ENCODE measurements at places on chromosomes 2 and 18.
A peak's percentile ranks its signal among the peaks of the same experiment; 100 is the strongest.

DNA sequence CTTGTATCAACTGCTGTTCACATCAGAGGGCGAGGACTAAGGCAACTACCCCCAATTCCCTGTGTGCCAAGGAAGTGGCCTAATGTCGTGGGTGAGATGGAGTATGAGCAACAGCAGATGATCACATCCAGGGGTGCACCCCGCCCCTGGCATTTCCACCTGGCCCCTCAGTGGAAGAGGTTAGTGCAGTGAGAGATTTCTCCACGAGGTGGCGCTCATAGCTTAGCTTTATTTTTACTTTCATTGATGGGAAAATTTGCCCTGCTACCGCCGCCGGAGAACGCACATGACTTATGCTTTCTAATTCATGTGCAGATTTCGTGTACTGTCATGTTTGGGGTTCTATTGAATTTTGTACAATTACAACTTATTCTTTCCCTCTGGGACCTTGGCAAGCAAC, 470.6 kb upstream of the MEX3C start:
- peak; percentile 26 for DNase-seq

DNA sequence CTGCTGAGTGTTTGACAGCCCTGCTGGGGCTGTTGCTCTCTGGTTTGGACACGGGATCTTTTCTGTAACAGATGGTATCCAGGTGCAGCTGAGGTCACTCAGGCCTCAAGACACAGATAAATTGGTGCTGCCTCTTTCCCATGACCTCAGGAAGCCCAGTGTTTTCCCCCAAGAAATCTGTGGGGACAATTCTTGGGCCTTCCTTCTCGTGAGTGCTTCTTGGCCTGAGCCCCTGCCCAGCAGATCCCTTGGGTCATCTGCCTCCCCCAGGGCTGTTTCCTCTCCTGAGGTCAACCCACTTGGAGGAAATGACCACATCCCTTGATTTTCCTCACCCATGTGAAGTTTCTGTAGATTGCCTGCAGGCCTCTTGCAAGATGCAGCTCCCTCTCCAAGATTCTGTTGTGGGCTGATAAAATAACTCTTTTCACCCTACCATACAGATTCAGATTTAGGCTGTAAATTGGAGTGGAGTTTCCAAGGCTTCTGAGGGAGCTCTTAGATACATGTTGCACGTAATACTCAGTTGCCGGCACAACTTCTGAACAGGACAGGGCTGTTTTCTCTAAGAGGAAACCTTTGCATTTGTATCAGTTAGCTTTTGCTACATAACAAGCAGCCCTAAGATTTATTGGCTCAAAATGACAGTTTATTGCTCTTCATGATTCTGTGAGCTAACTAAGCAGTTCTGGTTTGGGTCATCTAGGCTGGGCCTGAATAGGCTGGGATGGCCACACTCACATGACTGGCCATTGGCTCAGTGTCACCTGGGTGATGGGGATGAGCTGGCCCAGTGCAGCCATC, 13.1 kb downstream of the ZAP70 start:
- DNase-seq, result no peak

- no peak for DNase-seq
Observed at GRCh38 chr18:26549263-26550094, 1.1 kb upstream of the KCTD1 start.

GRCh38 chr18:44599412-44599811, 81.3 kb upstream of the SETBP1 start:
- DNase-seq, result no peak

DNA sequence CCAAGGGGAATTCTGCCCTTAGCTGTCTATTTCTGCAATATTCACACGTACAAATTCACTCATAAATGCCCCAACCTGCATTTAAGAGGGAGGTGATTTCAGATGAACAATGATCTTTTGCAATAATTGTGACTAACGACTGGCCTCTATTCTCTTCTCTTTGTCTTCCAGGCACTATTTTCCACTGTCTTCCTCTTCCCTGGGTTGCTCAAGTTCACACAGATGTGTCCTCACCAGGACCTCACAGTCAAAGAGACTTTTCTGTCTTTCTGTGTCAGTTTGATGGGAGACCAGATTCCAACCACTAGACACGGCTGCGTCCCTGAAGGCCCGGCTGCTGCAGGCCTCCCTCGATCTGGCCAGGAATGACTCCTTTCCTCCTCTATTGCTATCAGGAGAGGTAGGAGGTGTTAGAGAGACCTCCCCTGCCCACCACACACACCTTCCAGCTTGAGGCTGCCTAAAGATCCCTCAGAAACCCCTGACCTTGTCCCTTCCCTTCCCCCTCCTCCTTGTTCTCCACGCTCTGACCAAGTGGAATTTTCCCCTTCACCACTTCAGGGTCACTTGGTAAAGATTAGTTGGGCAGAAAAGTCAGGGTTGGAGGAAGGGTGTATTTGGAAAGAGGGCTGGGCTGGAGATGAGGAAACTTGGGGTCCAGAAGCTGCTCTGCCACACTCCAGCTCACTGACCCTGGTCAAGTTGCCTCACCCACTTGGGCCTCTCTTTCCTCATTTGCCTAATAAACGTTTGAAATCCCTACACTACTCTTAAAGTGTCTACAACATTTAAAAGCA, 109.2 kb upstream of the COPS8 start:
- DNase-seq, result no peak

- DNase-seq, result no peak
Observed at GRCh38 chr18:33115917-33116316, 324.6 kb downstream of the CCDC178 start.

DNA sequence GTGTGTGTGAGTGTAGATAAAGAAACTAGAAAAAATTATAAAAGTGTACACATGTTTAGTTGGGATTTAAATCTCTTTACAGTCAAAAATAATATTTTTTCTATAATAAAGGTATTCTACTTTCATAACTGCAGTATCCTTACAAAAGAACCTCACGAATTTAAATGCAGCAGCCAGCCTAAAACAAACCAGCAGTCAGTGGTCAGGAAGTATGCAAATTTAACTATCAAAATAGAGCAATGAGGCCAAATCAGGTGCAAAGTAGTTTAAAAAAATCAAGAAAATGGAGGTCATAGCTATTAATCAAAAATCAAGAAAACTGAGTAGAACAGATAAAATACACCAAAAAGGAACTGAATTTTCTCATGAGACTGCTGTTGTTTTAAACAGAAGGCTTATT, 407.1 kb downstream of the CDH19 start:
- no peak for DNase-seq

DNA sequence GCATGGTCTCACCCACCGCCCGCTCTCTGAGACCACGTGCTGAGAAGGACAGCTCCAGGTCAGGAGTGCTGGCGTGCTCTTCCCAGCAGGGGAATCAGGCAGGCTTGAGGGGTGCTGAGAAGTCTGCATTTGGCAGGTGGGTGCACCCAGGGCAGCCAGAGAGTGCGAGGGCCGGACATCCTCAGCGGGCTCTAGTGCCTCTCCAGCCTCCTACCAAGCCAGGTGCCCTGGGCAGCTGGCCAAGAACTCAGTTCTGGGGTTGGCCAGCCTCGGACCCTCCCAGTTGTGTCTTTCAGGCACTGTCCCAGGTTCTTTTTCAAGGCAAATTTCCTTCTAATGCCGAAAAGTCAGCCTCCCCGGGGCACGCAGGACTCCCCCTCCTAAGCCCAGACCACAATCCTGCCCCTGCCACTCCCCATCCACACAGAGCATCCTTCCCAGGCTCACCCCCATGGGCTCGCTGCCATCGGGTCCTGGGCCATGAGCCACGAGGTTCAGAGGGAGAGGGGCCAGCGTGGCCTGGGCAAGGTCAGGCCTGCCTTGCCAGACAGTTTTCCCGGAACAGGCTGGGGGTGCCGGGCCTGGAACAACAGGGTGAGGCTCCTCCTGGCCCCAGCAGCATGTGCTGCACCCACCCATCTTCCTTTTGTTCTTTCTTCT, 52.2 kb upstream of the GPC1 start:
- DNase-seq, result no peak

GRCh38 chr2:7201851-7202250, 284.6 kb downstream of the RNF144A start:
- no peak for DNase-seq

DNA sequence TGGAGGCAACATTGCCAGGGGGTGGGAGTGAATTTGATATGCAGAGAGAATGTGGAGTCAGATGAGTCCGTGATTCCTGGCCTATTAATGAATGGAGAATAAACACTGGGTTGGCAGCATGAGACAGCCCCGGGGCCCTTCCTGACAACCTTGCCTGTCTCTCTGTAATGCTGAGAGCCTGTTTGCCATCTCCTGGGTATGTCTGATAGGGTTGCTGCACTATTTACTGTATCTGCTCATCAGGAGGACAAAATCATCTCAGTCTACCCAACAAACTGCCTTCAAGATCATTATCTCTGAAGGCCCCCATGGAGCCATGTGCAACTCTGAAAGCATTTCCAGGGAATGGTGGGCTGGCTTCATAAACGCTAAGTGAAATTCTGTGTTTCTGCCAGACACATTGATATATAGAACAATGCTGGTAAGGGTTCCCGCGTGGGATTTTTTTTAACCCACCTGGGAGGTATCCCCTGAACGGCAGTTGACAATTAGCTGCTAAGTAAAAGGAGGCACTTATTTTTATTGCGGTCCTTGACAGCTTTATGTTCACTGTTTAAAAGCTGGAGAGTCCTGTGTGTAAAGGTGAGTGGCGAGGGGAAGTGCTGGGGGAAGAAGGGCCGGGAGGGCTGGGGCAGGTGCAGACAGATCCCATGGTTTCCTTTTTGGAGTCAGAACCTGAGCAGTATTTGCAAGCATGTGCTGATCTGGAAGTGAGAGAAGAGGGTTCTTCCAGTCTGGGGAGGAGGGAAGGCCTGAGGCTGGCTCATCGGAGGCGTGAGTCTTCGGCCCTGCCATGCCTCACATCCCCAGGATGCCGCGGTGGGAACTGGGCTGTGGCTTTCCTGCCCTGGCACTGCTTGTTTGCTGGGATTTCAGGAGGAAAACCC, 64.8 kb downstream of the ARHGAP25 start:
- DNase-seq, result no peak
